ENCODE measurements at places on chromosomes 16 and 17.

- DNase-seq: no peak
These were observed 37.9 kb downstream of the TSC2 start for GRCh38 chr16:2085669-2086068.

- no peak for DNase-seq
These were observed 5.6 kb upstream of the SHMT1 start for GRCh38 chr17:18368946-18369345.

- no peak for DNase-seq
These were observed 1.5 kb upstream of the ERAL1 start for GRCh38 chr17:28853295-28853694.

DNA sequence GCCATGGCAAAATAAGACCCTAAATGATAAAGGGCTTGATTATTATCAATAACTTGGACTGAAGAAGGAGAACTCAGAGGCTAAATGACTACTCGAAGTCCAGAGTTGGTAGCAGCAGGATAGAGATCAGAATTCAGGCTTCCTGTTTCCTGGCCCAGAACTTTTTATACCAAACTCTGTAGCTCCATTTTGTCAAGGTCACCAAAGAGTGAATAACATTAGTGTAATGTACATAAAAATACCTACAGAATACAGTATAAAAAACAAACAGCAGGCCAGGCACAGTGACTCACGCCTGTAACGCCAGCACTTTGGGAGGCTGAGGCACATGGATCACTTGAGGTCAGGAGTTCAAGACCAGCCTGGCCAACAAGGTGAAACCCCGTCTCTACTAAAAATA is 79.0 kb downstream of the ARHGAP17 start:
- DNase-seq: no peak
